ENCODE measurements at places on chromosomes 4 and X.

GRCh38 chrX:103999234-103999633 is 14.3 kb downstream of the H2BW1 start:
- DNase-seq = no peak

DNA sequence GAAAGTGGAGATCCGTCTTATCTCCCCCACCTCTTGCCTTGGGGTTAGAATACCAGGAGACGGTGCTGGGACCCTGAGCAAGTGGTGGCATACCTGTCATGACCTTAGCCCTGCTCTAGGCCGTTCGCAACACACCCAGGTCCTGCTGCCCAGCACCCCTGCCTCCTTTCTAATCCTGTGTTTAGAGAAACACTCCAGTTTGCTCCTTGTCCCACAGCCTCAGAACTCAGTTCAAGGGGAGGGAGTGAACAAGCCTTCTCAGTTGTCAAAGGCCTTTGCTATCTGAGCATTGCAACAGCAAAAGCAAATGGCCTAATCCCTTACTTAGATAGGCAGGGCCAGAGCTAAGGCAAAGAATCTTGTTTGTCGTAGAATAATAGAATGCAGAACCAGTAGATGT is 67.9 kb downstream of the CHRNA9 start:
- no peak for DNase-seq

- no peak for DNase-seq
Measured at GRCh38 chr4:136194962-136195361, 1337.3 kb downstream of the PCDH18 start.

- no peak for DNase-seq
Measured at GRCh38 chr4:31084806-31085416, 364.7 kb downstream of the PCDH7 start.

DNA sequence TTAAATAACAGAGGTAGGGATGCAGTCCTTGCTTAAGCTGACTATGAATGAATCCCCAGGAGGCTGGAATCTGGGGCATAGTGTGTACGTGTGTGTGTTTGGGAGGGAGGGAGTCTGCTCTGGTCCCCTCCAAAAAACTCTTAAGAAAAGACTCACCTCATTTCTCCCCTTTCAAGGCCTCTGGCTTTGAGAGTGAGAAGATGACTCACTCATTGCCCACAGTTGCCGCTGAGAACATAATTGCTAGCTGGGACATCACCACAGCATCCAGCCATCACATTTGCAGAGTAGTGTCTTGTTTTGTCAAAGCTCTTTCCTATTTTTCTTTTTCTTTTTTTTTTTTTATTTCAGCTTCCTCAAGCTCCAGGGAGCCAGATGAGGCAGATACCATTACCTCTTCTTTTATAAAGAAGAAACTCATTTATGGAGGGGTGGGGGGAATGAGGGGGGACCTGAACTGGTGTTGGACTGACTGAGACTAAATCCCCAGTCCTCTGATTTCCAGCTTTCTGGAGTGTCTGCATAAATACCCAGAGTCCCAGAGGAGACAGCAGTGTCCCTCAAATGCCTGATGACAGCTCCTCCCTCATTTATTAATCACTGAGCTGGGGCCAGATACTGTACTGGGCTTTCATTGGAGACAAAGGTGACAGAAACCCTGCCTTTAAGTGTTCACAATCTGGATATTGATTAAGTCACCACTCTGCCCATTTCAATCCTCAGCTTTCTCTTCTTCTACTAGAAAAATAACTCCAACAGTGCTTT is 61.9 kb upstream of the LAS1L start:
- no peak for DNase-seq

GRCh38 chr4:138636781-138637180 is 378.8 kb upstream of the NOCT start:
- DNase-seq = no peak

GRCh38 chr4:106369456-106370060 is 980 bp upstream of the GIMD1 start:
- no peak for DNase-seq
